ENCODE measurements at places on chromosomes 7 and 10. TPM values are rescaled to one million over a fixed set of nuclear protein-coding genes. Genes with fewer than 3 reads are reported as not detected.
A peak's percentile ranks its signal among the peaks of the same experiment; 100 is the strongest.

- H3K27ac ChIP-seq = no peak overlapping the region
- H3K27me3 ChIP-seq = no peaks in the 10 kb centered on the region
- H3K4me3 ChIP-seq = no peak overlapping the region
- no peak for DNase-seq
- H3K4me1 ChIP-seq = no peaks in the 10 kb centered on the region
Measured at GRCh38 chr7:88191911-88192310, 27.9 kb downstream of the SRI start.

GRCh38 chr10:51667678-51668335 is 31.6 kb downstream of the CSTF2T start:
- DNase-seq = no peak
- 0 out of 2 replicates have a peak, but pooled peaks cover 5% of the 10 kb centered on the region for H3K36me3 ChIP-seq
- no peak overlapping the region for H3K27ac ChIP-seq
- no peak overlapping the region for H3K4me3 ChIP-seq
- no peaks in the 10 kb centered on the region for H3K4me1 ChIP-seq

GRCh38 chr7:127512663-127513062 is 72.7 kb downstream of the GCC1 start:
- no peaks in the 10 kb centered on the region for H3K36me3 ChIP-seq
- DNase-seq = peak; percentile 48
- no peak overlapping the region for H3K27ac ChIP-seq
- no peak overlapping the region for H3K4me3 ChIP-seq

DNA sequence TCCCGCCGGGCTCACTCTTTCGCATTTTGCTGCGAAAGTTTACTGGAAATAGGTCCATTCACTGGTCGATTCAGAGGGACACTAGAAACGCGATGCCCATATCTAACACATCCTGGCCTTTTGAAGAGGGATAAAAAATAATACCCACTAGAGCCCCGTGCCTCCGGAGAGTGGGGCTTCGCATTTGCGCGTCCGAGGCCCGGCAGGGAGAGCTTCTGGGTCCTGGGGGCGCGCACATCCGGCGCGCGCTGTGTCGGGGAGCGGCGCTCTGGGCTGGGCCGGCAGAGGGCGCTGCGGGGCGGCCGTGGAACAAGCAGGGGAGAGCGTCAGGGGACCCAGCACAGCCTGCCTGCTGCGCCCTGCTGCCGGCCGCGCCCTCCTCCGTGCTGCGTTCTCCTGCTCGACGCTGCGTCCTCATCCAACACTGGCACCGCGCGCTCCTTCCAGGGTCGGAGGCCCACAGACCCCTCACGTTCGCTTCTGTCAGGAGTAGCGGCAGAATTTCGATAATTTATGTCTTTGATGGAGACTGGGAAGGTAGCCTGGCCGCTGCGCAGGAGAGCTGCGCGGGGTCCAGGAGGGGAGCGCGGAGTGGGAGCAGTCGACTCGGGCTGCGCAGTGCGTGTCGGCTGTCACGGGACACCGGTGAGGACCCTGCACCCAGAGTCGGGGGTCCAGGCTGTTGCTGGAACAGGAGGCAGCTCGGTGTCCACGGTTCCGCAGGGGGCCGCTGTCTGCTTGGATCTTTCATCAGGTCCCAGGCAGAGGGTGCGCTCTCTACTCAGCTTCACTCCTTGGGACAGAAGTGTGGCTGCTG is 41.5 kb upstream of the ZNF32 start:
- peaks cover 40% of the 10 kb centered on the region for H3K27me3 ChIP-seq
- H3K27ac ChIP-seq = no peak overlapping the region
- H3K4me1 ChIP-seq = no peaks in the 10 kb centered on the region
- H3K36me3 ChIP-seq = no peaks in the 10 kb centered on the region

- H3K36me3 ChIP-seq = no peaks in the 10 kb centered on the region
- no peak overlapping the region for H3K4me3 ChIP-seq
- H3K4me1 ChIP-seq = peaks cover 9% of the 10 kb centered on the region
- no peak overlapping the region for H3K27ac ChIP-seq
- DNase-seq = no peak
- no peaks in the 10 kb centered on the region for H3K27me3 ChIP-seq
Measured at GRCh38 chr10:61973906-61974305, 72.4 kb downstream of the ARID5B start.

- no peaks in the 10 kb centered on the region for H3K27me3 ChIP-seq
- peak; percentile 46 for DNase-seq
- peak overlapping the region; percentile 14 for H3K4me3 ChIP-seq
- H3K36me3 ChIP-seq = no peaks in the 10 kb centered on the region
- peaks cover 45% of the 10 kb centered on the region for H3K4me1 ChIP-seq
- H3K27ac ChIP-seq = peak overlapping the region; percentile 17
Measured at GRCh38 chr7:24877790-24878311, 102.1 kb downstream of the OSBPL3 start.

- no peaks in the 10 kb centered on the region for H3K36me3 ChIP-seq
- no peaks in the 10 kb centered on the region for H3K27me3 ChIP-seq
- peak; percentile 30 for DNase-seq
- H3K27ac ChIP-seq = no peak overlapping the region
- H3K4me3 ChIP-seq = no peak overlapping the region
Measured at GRCh38 chr7:146411975-146412374, 295.4 kb downstream of the CNTNAP2 start.

- no peak overlapping the region for H3K4me3 ChIP-seq
- no peak for DNase-seq
Measured at GRCh38 chr10:75936841-75937240, 505.4 kb downstream of the LRMDA start.

- DNase-seq = no peak
- H3K4me1 ChIP-seq = no peaks in the 10 kb centered on the region
- H3K27ac ChIP-seq = no peak overlapping the region
- H3K36me3 ChIP-seq = peaks cover 4% of the 10 kb centered on the region
Measured at GRCh38 chr10:79310911-79311573, 36.2 kb upstream of the PPIF start.

DNA sequence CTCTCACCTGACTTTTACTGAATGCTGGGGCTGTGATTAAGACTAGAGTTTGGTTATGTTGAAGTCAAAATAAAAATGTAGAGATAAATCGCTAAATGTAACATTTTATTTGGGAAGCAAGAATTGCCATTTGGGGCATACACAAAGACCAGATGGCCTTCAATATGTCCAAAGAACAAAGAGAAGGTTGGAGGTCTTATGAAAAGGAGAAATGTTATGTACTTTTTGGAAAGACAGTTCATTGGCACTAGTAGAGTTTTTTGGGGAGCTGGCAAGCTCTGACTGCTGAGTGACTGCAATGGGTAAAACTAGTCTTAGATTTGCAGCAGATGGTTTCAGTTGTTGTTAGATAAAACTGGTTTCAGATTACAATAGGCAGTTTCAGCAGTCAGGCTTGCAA is 35.6 kb upstream of the GALNT17 start:
- H3K4me3 ChIP-seq = no peak overlapping the region
- no peaks in the 10 kb centered on the region for H3K27me3 ChIP-seq
- no peak for DNase-seq
- H3K4me1 ChIP-seq = no peaks in the 10 kb centered on the region
- H3K36me3 ChIP-seq = no peaks in the 10 kb centered on the region
- H3K27ac ChIP-seq = no peak overlapping the region

DNA sequence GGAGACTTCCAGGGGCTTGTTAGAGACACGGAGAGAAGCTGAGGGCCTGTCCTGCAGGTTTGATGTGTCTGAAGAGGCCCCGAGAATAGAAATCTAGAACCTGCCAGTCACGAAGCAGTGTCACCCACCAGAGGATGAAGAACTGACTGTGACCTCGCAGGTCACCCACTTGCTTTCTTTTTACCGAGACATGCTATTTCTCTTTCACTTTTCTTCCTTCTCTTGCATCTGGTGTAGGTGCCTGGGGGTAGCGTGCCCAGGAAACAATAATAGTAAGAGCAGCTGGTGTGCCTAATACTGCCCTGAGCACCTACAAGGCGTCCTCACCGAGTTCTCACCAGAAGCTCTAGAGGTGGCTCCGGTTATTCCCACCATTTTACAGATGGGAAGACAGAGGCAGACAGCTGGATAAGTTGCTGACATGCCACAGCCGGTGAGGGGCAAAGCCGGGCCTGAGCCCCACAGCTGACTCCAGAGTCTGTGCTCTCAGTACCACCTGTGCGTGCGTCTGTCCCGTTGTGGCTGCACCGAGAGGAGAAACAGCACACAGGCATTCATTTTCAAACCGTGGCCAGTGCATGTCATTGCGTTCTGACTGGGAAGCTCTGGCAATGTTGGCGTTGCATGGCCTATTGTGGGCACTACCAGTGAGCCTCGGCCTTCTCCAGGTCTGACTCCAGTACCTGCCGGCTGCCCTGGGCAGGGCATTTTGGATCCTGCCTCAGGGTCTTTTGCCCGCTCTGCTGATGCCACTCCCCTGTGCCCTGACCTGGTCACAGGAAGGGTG is 7.8 kb downstream of the CHST3 start:
- no peaks in the 10 kb centered on the region for H3K27me3 ChIP-seq
- no peak overlapping the region for H3K4me3 ChIP-seq
- no peak overlapping the region for H3K27ac ChIP-seq
- H3K4me1 ChIP-seq = peaks cover 8% of the 10 kb centered on the region
- no peak for DNase-seq

DNA sequence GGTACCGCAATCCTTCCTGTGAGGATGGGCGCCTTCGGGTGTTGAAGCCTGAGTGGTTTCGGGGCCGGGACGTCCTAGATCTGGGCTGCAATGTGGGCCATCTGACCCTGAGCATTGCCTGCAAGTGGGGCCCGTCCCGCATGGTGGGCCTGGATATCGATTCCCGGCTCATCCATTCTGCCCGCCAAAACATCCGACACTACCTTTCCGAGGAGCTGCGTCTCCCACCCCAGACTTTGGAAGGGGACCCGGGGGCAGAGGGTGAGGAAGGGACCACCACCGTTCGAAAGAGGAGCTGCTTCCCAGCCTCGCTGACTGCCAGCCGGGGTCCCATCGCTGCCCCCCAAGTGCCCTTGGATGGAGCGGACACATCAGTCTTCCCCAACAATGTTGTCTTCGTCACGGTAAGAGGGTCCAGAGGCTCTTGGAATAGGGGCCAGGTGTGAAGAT is 1.7 kb downstream of the MEPCE start:
- H3K36me3 ChIP-seq = peaks cover 9% of the 10 kb centered on the region
- no peak overlapping the region for H3K27ac ChIP-seq
- H3K4me3 ChIP-seq = peak overlapping the region; percentile 67

NIPSNAP2 gene
- 29.8 TPM for total RNA-seq

Measured in GM23338 (cell line).